ENCODE measurements at places on chromosomes 7 and 10.

GRCh38 chr10:85400981-85401695 is 965.5 kb downstream of the GRID1 start:
- no peak for DNase-seq

DNA sequence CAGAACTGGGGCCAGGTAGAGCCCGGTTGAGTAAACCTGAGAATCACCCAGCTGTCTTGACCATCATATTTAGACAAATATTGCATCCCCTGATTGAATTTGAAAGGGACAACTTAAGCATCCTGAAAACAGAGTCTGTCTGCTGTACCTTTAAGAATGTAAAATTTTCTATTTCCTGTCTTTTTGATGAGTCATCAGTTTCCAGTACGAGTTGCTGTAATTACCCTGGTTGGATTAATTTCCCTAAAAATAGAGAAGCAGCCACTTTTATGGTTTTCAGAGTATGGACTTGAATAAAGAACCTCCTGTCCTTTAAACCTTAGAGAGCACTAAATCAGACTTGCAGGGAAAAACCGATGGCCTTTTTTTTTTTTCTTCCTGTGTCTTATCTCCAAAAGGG is 164.6 kb upstream of the SH2B2 start:
- peak; percentile 66 for DNase-seq

- DNase-seq: no peak
Measured at GRCh38 chr7:117673367-117673766, 193.5 kb downstream of the CFTR start.

GRCh38 chr7:116595063-116595462 is 70.2 kb downstream of the CAV1 start:
- DNase-seq: no peak

GRCh38 chr10:75097666-75098285 is 13.7 kb upstream of the SAMD8 start:
- peak; percentile 33 for DNase-seq

- no peak for DNase-seq
Measured at GRCh38 chr10:110710621-110711020, 66.5 kb downstream of the RBM20 start.

DNA sequence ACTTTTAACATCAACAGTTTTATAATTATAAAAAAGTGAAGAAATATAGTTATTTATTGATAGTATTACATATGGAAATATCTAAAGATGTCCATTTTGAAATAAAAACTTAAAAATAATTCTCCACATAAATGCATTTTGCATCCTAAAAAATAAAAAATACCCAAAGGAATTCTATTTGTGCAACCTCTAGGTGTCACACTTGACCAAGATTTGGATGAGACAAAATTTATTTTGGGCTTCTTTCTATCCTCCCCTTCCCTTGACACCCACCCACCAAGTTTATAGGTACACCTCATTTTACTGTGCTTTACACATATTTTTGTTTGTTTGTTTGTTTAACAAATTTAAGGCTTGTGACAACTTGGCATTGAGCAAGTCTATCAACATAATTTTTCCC is 3.3 kb upstream of the THSD7A start:
- DNase-seq: no peak

DNA sequence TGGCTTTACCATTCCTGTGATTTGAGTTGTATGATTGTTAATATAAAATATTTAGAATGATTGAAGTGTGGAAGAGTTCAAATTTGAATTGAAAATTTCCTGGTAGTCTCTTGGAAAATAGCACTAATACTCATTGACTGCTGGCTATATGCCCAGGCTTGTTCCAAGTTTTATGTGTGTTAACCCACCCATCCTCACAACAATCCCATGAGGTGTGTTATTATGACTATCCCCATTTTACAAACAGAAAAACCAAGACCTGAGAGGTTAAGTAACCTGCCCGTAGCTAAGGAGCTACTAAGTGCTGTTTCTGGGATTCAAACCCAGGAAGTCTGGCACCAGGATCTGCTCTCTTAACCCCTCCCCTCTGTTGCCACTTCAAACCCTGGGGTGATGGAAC is 213.9 kb downstream of the CREB5 start:
- DNase-seq: no peak

DNA sequence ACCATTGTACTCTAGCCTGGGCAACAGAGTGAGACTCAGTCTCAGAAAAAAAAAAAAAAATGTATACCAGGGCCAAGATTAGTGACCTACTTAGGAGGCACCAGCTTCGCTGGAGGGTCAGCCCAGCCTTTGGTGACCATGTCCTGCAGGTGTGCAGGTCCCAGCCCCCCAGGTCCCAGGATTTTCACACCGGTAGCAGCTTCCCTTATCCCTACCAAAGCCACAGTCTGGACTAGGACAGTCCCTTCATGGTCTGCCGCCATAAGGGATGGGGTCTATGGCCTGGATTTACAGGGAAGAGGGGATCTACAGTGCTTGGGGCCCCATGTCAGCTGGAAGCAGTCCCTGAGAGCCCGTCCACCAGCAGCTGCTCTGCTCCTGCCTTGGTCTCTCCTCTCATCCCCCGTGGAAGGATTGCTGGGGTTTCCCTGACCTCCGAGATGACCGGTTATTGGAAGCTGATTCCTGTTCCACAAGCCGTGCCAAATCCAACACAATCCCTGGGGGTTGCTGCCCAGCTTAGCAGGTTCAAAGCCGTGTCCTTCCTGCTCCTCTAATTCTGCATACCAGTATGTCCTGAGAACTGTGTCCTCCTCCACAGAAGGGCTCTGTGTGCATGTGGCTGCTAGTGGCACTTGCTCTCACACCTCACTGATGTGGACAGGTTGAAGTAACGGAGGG is 11.0 kb upstream of the NDUFB2 start:
- no peak for DNase-seq

GRCh38 chr7:10798044-10798443 is 175.6 kb upstream of the PHF14 start:
- no peak for DNase-seq

DNA sequence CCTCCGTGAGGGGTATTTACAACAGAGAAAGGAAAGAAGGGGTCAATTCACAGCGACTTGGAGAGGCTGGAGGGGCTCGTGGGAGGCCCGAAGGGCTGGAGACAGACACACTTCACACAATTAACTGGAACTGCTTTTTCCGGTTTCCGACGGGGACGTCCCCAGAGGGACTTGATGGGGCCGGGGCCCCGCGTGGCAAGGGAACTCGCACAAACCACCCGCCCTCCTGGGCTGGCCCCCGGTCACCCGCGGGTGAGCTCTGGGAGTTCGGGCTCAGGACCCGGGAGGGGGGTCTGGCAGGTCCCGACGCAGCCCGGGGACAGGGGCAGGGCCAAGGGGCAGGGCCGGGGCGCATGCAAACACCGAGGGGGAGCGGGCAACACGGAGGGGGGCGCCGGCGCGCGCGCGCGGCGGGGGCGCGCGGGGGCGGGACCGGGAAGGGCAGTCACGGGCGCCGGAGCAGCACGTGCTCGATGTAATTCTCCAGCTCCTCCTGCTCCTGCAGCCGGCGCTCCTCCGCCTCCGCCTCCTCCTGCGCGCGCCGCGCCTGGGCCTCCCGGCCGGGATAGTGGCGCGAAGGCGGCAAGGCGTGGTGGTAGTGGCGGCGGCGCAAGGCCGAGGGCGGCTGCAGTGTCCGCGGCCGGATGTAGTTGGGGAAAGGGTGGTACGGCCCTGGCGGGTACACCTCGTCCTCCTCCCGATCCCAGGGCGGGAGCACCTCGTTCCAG is 2.7 kb downstream of the VGF start:
- DNase-seq: peak; percentile 49

DNA sequence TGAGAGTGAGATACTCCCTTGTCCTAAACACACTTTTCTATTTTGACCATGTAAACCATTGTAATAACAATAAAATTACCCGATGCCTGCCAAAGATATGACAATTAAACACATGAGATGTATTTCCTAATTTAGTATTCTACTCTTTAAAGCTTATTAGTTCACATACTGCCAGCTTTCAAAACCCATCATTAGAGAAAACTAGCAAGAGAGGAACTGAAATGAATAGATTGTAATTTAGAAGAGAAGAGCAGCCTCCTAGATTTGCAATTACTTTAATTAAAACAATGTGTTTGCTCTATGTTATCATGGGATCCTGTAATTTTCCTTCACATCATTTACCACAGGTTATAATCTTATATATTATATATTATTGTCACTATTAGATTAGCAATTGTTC is 428.2 kb downstream of the THSD7A start:
- DNase-seq: no peak

GRCh38 chr10:127882801-127883459 is 9.8 kb downstream of the CLRN3 start:
- no peak for DNase-seq

GRCh38 chr7:112806156-112806555 is 16.0 kb upstream of the TMEM168 start:
- DNase-seq: no peak

- no peak for DNase-seq
Measured at GRCh38 chr10:114683162-114683561, 25.1 kb upstream of the ABLIM1 start.

DNA sequence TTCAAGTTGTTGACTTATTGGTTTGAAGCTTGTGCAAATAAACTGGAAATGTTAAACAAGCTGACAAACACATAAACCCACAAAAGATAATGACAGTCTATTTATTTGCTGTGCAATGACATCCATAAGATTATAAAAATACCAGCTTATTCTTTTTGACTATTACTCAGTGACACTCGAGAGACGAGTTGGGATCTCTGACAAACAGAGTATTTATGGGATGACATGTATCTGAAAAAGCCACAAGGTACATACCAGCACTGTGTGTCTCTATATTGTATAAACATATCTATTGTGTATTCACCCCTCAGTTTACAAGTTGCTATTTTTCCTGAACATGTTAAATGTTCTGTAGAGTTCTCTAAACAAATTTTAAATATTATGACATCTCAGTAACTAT is 88.9 kb downstream of the CHRM2 start:
- peak; percentile 27 for DNase-seq

DNA sequence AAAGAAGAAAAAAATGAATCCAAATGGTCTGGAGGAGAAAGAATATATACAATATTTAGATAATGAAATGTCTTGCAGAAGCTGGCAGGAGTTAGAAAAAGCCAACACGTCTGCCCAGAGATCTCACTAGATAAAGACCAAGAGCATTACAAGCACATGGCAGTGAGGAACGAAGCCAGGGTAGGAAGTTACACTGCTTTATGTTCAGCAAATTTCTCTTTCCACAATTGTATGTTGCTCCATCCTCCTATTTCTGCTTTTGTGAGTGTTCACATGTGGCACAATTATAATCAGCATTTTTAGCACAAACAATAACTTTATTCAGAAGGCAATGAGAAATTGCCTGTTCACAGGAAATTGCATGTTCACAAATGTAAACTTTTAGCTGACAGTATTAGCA is 53.7 kb downstream of the LRRC17 start:
- DNase-seq: no peak

GRCh38 chr7:76351372-76351771 is 7.4 kb downstream of the YWHAG start:
- no peak for DNase-seq

DNA sequence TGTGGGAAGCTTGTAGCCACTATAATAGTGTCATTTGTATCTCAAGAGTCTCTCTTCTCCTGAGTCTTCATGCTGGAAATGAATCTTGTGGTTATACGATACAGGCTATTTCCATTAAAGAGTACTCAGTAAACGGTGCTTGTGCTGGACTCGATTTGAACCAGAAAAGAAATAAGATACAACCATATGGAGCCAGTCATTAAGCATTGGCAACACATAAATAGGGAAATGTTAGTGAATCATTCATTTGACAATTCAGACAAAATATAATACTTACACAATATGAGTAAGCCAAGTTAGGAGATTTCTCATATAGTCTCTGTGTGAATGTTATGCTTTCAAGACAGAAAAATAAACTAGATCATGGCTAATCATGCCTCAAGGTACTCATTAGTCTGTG is 356.8 kb downstream of the PLXDC2 start:
- peak; percentile 5 for DNase-seq

DNA sequence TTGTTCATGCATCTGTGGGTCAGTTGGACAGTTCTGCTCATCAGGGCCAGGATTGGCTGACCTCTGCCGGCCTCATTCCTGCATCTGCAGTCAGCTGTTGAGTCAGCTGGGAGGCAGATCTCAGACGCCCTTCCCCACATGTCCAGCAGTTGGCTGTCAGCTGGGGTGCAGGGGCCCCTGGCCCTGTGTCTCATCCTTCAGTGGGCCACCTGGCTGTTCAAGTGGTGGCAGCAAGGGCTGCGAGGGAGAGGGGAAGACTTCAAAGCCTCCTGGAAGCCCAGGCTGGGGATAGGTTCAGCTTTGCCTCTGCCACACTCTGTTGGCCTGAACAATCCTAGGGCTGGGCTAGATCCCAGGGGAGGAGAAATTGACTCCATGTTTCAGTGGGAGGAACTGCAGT is 33.2 kb downstream of the TACR2 start:
- peak; percentile 27 for DNase-seq

DNA sequence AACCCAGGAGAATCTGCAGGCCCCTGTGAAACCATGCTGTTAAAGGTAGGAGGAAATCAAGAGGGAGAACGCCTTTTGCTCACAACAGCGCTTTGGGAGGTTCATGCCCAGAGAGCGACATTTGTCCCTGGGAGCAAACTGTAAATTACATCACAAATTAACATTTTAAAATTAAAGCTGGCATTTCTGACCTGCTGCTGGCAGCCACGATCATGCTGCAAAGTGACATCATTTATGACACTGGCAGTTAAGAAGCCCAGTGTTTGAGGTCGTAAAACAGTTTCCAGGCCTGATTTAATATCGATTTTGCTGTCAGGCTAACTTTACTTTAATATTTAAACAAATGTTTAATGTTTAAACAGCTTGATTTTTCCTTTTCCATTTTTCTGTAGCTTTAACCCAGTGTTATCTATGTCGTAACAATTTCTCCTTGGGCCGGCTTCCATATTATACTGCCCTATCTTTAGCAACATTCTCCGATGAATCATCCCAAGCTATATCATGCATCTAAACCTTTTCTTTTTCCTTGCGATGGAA is 86.5 kb upstream of the NPVF start:
- DNase-seq: peak; percentile 27

- DNase-seq: no peak
Measured at GRCh38 chr10:24887855-24888231, 64.6 kb downstream of the PRTFDC1 start.

- no peak for DNase-seq
Measured at GRCh38 chr7:100159099-100159623, 638 bp upstream of the TRAPPC14 start.

- DNase-seq: no peak
Measured at GRCh38 chr7:111883241-111883640, 320.9 kb upstream of the IMMP2L start.
